ENCODE measurements at places on chromosomes 6 and 20.

DNA sequence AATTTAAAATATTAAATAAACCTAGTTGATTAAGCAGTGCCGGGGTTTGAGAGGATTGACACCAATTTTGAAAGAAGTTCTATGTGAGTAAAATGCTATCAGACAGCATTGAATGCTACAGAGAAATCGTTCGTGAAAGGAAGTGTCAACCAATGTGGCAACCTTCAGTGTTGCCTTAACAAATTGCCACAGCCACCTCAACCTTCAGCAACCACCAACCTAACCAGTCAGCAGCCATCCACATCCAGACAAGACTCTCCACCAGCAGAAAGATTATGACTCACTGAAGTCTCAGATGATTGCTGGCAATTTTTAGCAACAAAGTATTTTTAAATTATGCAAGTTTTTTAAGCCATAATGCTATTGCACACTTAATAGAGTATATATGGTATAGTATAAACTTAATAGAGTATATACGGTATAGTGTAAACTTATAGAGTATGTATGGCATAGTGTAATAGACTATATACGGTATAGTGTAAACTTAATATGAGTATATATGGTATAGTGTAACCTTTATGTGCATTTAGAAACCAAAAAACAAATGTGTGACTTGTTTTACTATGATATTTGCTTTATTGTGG is 65.3 kb upstream of the ID4 start:
- DNase-seq, result no peak

DNA sequence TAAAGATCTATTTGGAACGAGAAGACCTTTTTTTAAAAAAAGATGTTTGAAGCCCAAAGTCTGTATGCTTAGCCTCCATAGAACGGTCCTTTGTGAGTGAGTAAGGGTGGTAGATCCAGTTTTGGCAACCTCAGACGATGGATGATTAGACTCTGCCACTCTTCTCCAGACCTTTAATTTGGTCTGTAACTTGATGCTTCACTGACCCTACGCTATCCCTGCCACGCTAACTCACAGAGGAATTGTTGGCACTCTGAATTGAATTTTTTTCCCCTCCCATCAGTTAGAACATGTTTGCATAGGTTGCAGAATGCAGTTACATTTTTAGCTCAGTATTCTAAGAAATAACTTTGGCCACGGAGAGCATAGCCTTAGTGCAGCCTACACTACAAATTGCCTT is 15.8 kb upstream of the DEK start:
- no peak for DNase-seq

GRCh38 chr20:62699741-62700140 is 8.9 kb upstream of the NTSR1 start:
- DNase-seq, result no peak

DNA sequence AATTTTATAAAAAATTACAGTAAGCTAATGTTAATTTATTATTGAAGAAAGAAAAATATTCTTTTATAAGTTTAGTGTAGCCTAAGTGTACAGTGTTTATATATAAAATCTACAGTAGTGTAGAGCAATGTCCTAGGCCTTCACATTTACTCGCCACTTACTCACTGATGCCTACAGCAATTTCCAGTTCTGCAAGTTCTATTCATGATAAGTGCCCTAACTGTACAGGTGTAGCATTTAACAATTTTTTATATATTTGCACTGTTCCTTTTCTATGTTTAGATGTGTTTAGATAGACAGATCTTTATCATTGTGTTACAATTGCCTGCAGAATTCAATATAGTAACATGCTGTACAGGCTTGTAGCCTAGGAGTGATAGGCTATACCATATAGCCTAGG is 80.1 kb upstream of the HDAC2 start:
- DNase-seq, result no peak

- DNase-seq, result no peak
These were observed 1.8 kb upstream of the FBXO30 start for GRCh38 chr6:145816392-145816791.

- DNase-seq, result no peak
These were observed 318.0 kb downstream of the BMP2 start for GRCh38 chr20:7085467-7085866.

- peak; percentile 24 for DNase-seq
These were observed 823 bp downstream of the NHLRC1 start for GRCh38 chr6:18121580-18122127.

- DNase-seq, result no peak
These were observed 36.1 kb downstream of the FASTKD5 start for GRCh38 chr20:3123542-3123941.

GRCh38 chr20:47258745-47259695 is 97.5 kb downstream of the ZMYND8 start:
- DNase-seq, result no peak

- DNase-seq, result no peak
These were observed 9.6 kb downstream of the JARID2 start for GRCh38 chr6:15255481-15255880.

DNA sequence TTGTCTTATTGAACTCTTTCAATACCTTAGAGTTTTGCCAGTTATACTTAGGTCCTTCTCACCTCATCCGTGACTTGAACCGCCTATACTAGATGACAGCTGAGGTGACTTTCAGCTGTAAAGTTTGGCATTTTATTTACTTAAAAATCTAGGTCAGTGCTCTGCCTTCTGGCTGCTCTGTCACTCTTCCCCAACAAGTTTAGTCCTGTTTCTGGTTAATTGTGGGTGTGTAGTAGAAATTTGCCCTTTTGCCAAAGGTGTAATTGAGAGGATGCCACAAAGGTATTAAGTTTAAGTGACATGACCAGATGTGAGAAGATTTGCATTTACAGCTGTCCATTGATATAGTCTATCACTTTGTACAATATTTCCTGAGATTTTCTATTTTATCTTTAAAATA is 106.2 kb downstream of the FARS2 start:
- no peak for DNase-seq

Data from NCI-H1930 (cell line).